Bronchial smooth muscle cell (primary cell): ENCODE measurements at places on chromosomes 6 and 20. TPM values are rescaled to one million over a fixed set of nuclear protein-coding genes. Genes with fewer than 3 reads are reported as not detected.

The CTAGE9 gene
- total RNA-seq = under 0.01 TPM in 1 of 2 replicates, not detected in the other

The ATF6B gene
- 10.2 and 12.0 TPM in 2 replicates for total RNA-seq

The PREX1 gene
- 20.6 and 30.7 TPM in 2 replicates for total RNA-seq

The IL17F gene
- not detected in 2 replicates for total RNA-seq

The SYCP2 gene
- total RNA-seq = 0.17 and 0.63 TPM in 2 replicates

The PLCB1 gene
- total RNA-seq = 17.3 and 24.9 TPM in 2 replicates

The PRSS16 gene
- total RNA-seq = not detected in 2 replicates

The HLA-DOA gene
- total RNA-seq = under 0.01 TPM in 1 of 2 replicates, not detected in the other

The ANKS1A gene
- 5.7 and 6.9 TPM in 2 replicates for total RNA-seq

The SLC26A8 gene
- total RNA-seq = under 0.01 TPM in 1 of 2 replicates, not detected in the other

The TP53TG5 gene
- total RNA-seq = 0.09 TPM in 1 of 2 replicates, not detected in the other

The PLN gene
- under 0.01 TPM in 1 of 2 replicates, not detected in the other for total RNA-seq

The MEI4 gene
- total RNA-seq = not detected in 2 replicates

The CRYBG1 gene
- 4.0 and 8.0 TPM in 2 replicates for total RNA-seq

The FILIP1 gene
- 0.16 and 0.52 TPM in 2 replicates for total RNA-seq

The RIPPLY2 gene
- not detected in 2 replicates for total RNA-seq

The DLK2 gene
- 0.26 and 0.63 TPM in 2 replicates for total RNA-seq

The RALGAPB gene
- 20.7 and 21.0 TPM in 2 replicates for total RNA-seq

The CCM2L gene
- not detected in 2 replicates for total RNA-seq

The ZFP57 gene
- total RNA-seq = 2.8 TPM in 1 of 2 replicates, not detected in the other

The CARMIL1 gene
- 17.7 and 20.6 TPM in 2 replicates for total RNA-seq

The ORC3 gene
- 14.7 and 16.9 TPM in 2 replicates for total RNA-seq

The SLC17A9 gene
- total RNA-seq = 2.0 and 6.5 TPM in 2 replicates

The BTN1A1 gene
- total RNA-seq = under 0.01 TPM in 1 of 2 replicates, not detected in the other

The RNF39 gene
- under 0.01 and 0.09 TPM in 2 replicates for total RNA-seq

The ZNF512B gene
- 5.2 and 5.8 TPM in 2 replicates for total RNA-seq

The IRF4 gene
- total RNA-seq = 0.63 and 3.3 TPM in 2 replicates
